ENCODE measurements at places on chromosomes 12 and 14.

DNA sequence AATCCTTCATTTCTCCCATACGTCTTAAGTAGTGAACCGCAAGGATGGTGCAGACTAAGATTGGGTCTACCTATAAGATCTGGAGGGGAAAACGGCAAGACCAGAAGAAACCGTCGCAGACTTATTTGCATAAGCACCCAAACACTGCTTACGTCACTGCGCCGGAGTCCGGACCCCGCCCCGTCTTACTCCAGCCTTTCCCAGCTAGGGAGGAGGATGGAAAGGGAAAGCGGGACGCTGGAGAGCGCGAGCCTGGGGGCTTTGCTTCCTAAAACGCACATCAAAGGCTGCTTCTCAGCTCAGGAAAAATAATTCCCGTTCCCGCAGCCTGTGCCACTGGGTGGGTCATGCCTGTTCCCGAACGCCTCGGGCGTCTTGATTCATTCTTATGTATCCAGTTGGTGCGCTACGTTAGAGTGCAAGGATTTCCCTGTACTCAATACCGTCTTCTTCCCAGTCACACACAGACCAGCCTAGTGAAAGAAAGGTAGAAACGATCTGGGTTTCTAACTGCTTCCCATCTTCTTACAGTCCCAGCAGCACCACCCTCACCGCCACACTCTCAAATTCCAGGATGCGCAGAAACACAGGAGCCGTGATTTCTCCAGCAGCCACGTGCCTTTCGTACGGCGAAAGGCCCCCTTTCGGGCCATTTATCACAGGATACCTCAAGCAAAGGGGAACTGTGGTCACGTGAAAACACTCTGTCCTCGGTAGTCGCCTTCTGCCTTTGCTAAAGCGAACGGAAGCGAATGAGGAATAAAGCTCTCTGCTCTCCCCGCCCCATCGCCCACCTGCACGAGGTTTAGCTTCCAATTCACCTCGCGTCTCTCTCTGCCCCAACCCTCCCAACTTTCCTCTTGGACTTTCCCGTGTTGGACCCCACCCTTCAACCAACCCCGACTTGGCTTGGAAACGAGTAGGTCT, 1.1 kb downstream of the SLC6A15 start:
- peak; percentile 53 for DNase-seq

DNA sequence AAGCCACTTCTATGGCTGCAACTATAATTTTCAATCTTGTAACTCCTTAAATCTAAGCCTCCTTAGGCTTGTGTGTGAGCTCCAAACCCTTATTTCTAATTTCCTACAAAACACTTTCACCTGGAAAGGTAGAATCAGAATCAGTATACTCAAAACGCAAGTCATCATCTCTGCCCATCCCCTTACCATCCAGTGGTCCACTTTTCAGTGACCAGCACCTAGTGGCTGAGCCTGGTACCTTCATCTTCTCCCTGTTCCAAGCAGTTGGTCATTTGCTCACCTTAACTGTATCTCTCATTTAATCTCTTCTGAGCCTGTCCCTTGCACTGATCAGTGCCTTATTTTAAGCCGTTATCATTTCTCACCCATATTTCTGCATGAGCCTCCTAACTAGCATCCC, 107.9 kb downstream of the PPM1H start:
- no peak for DNase-seq

GRCh38 chr14:20578784-20579502, 8.9 kb downstream of the RNASE11 start:
- no peak for DNase-seq

- DNase-seq: no peak
Measured at GRCh38 chr12:46383654-46384450, 11.3 kb upstream of the SLC38A2 start.

GRCh38 chr12:38930990-38931389, 25.6 kb upstream of the CPNE8 start:
- DNase-seq: no peak

- DNase-seq: no peak
Measured at GRCh38 chr12:108568338-108569154, 6.2 kb downstream of the ISCU start.

GRCh38 chr12:125890971-125891370, 825.7 kb downstream of the AACS start:
- DNase-seq: no peak

DNA sequence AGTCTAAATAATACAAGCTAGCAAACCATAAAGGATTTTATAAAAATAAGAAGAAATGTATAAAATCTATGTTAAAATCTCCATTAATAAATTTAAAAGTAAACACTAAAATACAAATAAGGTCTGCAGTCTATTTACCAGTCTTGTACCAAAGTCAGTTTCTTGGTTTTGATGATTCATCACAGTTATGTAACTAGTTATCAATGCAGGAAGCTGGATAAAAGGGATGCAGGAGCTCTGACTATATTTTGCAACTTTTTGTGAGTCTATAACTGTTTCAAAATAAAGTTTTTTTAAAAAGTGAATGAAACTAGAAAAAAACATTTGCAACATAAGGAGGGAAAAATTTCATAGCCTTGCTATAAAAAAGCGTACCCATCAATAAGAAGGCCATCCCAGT, 151.5 kb downstream of the DERA start:
- no peak for DNase-seq

DNA sequence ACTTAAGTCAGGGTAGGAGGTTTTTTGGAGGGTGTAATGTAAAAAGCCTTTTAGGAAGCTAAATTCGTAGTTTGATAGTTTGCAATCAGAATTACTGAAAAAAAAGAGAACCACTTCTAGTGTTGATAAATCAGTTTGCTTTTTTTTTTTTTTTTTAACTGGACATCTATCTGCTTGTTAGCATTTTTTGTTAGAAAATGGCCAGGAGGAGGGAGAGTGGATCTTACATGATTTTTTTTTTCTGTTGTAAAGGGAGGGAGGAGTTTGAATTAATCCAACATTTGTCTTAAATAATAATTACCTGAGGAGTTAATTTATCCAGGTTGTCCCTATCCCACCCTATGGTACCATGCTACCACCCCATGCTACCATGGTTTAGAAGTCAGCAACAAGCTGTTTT, 1.2 kb downstream of the FBXO34 start:
- no peak for DNase-seq

- peak; percentile 96 for DNase-seq
Measured at GRCh38 chr14:39025810-39026627, 77.0 kb downstream of the SEC23A start.

- peak; percentile 54 for DNase-seq
Measured at GRCh38 chr12:113247123-113248050, 26.1 kb downstream of the TPCN1 start.

GRCh38 chr12:54967461-54967860, 17.1 kb downstream of the TESPA1 start:
- DNase-seq: no peak

- DNase-seq: no peak
Measured at GRCh38 chr14:92597906-92598905, 84.6 kb downstream of the RIN3 start.

DNA sequence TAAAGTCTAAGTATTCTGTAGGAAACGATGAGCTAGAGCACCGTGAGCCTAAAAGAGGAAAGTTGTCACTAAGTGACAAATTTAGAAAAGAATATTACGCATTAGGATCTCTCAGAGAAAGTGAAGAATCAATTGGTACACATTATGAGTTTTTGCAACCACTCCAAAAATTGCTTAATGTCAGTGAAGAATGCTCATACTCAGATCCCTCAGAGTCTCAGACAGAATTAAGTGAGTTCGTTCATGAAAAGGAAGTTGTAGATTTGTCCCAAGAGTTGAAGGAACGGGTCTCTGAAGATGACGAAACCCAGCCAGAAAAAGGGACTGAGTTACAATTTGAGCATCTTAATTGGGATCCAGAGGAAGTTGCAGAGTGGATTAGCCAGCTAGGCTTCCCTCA, 1.5 kb downstream of the SAMD15 start:
- no peak for DNase-seq

GRCh38 chr12:70556179-70556869, 80.9 kb downstream of the PTPRB start:
- no peak for DNase-seq

DNA sequence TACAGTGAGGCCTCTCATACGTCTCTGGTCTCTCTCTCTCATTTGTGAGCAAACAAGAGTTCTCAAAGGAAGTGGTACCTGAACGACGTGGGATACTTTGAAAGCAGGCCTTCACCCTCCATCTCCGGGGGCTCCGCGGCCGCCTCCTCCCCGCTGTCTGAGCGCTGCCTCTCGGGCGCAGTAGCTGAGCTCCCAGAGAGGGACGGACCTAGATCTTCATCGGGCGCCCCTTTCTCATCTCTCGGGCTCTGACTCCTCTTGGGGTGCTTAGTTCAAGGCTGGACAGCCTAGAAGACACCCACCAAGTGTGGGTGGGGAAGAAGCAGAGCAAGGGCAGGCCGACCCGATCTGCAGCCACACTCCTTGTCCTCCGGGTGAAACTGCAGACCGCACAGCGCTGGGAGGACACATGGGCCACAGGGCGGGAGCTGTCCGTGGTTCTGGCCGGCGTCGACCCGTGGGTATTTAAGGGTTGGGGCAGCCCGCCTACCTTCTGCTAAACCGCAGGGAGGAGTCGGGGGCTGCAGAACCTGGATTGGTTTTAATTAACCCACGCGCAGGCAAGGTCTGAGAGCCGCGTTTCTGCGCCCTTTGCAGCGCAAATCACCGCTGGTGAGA, 92.7 kb downstream of the PAH start:
- no peak for DNase-seq

DNA sequence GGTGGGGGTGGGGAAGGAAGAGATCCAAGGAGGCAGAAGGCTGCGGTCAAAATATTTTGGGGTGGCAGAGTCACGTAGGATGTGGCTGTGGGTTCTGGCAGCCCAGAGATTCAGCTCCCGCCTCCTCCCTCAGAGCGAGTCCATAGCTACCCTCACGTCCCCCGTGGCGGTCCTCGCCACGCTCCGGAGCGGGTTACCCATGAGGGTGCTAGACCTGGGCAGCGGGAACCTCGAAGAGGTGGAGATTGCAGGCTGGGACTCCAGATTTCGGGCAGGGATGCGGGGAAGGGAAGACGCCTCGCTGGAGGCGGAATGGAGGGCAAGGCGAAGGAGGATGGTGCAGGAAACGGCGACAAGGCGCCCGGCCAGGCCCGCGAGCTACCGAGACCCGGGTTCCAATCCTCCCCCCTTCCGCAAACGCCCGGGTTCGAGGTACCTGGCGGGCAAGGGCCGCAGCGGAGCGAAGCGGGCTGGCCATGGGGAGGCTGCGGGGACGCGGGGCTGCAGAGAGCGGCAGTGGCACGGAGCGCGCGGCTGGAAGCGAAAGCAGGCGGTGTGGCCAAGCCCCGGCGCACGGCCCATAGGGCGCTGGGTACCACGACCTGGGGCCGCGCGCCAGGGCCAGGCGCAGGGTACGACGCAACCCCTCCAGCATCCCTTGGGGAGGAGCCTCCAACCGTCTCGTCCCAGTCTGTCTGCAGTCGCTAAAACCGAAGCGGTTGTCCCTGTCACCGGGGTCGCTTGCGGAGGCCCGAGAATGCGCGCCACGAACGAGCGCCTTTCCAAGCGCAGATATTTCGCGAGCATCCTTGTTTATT, 46.2 kb downstream of the BCAT1 start:
- no peak for DNase-seq

DNA sequence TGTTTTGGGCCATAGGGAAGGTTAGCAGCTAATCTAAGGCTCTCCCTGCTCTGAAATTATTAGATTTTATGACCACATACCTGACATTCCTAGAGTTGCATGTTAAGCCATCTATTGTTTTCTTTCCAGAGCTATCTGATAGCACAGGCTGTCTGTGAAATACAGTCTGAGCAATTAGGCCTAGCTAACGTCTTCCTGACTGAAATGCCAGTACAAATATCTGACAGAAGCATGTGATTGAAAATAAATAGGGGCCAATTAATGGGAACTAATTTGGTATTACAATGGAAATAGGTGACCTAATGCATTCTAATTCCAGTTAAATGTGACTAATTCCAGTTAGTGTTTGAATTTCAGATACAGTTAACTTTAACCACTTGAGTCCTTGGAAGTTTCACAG, 115.2 kb downstream of the C12orf75 start:
- DNase-seq: no peak

DNA sequence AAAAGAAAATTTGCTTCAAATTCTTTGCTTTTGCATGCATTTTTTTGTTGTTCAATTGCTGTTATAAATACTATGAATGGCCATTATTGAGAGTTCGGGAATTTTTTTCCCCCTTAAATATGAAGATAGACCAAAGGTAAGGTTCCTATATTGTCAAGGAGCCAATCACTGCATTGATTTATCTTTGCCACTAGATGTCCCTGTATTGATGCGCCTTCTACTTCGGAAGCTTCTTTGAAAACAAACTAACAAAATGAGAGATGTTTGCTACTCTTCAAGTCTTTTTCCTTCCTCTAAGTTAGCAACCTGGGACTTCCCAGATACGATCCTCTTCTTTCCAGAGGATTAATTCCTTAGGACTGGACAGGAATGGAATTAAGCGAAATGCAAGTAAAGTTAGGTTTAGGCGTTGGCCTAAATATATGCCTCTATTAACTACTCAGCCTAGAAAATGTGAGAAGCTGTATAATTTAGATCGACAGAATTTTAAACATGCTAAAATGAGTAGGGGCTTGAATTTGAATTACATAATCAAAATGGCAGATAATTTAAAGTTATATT, 318.1 kb downstream of the AEBP2 start:
- DNase-seq: no peak

- DNase-seq: peak; percentile 76
Measured at GRCh38 chr14:79809849-79810612, 401.3 kb downstream of the DIO2 start.

DNA sequence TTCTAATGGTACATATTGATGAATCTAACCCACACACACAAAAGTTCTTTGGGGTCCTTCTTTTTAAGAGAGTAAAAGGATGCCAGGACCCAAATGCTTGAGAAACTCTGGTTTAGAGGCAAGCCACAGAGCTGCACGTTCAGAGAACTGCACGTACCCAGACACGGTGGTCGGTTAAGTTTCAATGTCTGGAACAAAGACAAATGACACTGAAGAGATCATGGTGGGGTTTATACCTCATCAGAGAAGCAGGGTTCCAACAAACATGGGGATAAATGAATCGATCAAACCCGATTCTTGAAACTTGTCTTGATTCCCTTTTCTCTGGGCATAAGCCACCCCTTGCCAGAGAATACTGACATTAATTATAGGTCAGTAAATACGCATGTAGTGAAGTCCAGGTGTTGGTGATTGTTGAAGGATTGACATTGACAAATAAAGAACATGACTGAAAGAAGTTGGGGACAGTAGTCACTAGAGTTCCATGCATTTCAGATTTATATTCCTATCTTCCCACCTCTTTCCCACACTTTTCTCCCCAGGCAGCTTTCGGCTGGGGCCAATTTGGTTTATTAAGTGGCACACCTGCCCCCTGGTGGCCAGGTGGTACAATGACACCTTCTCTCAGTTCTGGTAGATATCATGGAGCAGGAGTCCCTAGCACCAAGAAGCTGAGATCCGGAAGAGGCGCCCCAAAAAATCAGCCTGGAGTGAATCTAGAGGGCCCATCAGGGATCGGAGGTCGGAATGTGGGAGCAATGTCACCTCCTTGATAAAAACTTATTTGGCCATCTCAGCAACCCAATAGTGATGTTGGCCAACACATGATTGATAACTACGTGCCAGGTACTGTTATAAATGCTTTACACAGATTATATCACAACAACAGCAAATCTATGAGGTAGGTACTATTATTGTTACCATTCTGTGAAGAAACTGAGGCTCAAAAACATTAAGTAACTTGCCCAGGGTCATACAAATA, 17.8 kb upstream of the HDAC7 start:
- DNase-seq: no peak

All from NCI-H524 treated with DMSO at 0.1 percent for 48 hours (cell line).